ENCODE measurements at places on chromosomes 11 and 22.
A peak's percentile ranks its signal among the peaks of the same experiment; 100 is the strongest.

DNA sequence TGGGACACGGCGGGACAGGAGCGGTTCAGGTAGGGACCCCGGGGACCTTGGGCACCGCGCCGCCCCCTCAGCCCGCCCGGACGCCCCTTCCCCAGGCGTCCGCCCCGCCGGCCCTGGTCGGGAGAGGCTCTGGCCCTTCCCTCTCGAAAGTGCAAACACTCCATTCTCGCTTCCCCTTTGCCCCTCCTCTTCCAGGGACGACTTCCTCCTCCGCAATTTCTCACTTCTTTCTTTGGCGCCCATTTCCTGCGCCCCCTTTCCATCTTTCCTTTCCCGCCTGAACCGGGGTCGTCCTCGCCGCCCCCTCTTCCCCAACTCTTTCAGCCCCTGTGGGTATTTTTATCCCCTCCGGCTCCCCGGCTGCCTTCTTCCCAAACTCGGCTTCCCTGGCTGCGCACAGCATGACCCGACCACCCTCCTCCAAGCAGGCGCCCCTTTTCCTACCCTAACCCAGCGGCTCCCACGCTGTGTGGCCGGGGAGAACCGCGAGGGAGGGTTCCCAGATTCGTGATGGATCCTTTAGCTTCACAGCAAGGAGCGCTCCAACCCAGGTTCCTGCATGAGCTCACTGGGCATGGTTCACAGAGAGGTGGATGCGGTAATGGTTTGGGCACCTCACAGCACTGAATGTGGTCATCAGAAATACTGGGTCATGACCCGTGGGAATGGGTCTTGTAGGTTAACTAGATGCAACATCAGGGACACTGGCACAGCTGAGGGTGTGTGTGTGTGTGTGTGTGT is 689 bp downstream of the RAB39A start:
- peak; percentile 45 for DNase-seq

- no peak for DNase-seq
Observed at GRCh38 chr22:26671317-26672059, 14.1 kb downstream of the MIAT start.

GRCh38 chr11:7506243-7506642 is 7.6 kb upstream of the PPFIBP2 start:
- DNase-seq = no peak

- DNase-seq = no peak
Observed at GRCh38 chr11:30830681-30831080, 244.5 kb upstream of the MPPED2 start.

- DNase-seq = no peak
Observed at GRCh38 chr11:88484873-88485621, 147.5 kb upstream of the CTSC start.

GRCh38 chr11:131522851-131523250 is 152.4 kb downstream of the NTM start:
- DNase-seq = no peak

GRCh38 chr11:102229510-102230123 is 87.7 kb upstream of the BIRC3 start:
- no peak for DNase-seq

- DNase-seq = peak; percentile 57
Observed at GRCh38 chr11:46529095-46529905, 64.5 kb downstream of the AMBRA1 start.

DNA sequence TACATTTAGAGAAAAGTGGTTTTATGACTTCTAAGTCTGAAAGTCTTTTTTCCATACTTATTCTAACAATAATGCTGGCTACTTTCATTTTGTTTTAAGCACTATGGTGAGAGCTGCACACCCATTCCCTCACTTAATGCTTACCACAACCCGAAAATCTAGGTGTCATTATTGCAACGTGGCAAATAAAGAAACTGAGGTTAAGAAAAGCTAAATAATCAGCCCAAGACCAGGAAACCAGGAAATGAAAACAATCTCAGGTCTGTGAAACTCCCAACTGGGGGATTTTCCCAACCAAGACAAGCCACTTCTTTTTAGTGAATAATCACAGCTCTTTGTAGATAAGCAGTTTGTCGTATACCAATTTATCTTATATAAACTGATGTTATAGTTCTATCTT is 126.3 kb downstream of the SLC1A2 start:
- no peak for DNase-seq

GRCh38 chr11:83361831-83362230 is 75.7 kb upstream of the CCDC90B start:
- no peak for DNase-seq

DNA sequence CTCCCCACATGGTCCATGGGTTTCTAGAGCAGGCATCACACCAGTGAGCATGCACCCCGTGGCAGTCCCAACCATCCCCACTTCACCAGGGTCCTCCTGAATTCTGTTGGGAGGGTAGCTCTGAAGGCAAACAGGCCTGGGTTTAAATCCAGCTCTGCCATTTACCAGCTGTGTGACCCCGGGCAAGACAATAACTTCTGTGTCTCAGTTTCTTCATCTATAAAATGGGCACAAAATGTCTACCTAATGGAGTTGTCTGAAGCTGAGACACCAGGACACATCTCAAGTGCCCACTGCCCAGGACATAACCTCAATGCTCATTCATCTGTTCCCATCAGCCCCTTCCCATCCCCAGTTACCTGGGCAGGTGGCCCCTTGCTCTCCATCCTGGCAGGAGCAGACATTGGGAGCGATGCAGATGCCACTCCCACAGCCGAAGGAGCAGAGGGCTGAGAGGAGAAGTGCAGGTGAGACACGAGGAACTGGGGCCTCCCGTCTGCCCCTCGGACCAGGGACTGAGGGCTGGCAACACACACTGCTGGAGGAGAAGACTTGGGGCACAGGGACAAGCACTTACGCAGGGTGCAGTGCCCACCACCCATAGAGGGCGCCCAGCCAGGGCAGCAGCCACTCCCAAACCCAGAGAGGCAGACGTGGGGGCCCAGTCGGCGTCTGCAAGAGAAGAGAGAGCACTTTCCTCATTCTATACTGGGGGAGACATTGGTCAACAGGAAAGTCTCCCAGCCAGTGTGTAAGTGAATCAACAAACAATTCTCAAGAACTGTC is 4.0 kb downstream of the VWCE start:
- no peak for DNase-seq

GRCh38 chr11:83285151-83285770 is 906 bp downstream of the CCDC90B start:
- no peak for DNase-seq

DNA sequence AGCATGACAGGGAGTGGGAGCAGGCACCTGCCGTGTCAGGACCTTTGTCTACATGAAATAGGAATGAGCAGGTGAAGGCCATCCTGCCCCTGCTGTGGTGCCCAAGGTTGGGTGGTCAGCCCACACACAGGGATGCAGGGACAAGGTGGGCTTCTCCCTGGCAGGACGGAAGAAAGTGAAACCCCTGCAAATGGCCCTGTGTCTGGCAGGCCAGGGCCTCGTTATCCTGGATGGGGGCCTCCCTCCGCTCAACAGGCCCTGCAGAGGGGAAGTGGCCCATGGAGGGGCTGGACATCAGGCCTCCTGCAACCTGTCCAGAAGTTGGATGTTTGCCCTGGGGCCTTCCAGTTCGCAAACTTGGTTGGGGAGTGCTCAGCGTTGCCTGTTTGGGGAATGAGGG is 14.9 kb downstream of the TOB2 start:
- no peak for DNase-seq

DNA sequence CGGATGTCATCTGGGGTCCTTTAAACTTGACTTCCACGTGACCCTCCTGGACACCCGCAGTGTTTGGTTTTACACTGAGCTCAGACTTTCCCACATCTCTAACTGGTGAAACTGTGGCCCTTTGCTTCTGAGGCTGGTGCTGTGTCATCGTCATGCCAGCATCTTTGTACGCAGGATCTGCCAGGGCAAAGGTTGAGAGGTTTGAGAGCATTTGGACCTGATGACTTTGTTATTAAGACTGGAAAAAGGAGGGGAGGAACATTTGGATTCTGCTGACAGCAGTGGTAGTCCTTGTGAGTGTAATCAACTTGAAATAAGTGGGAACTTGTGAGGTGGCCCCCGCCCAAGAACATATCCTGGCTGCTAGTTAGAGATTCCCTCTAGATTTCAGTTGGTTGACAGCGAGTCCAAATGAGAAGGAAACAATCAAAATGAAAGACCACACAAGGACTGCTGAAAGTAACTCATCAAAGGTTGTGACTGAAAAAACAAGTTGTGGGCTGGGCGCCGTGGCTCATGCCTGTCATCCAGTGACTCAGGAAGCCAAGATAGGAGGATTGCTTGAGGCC is 102.5 kb downstream of the KIAA1671 start:
- no peak for DNase-seq

DNA sequence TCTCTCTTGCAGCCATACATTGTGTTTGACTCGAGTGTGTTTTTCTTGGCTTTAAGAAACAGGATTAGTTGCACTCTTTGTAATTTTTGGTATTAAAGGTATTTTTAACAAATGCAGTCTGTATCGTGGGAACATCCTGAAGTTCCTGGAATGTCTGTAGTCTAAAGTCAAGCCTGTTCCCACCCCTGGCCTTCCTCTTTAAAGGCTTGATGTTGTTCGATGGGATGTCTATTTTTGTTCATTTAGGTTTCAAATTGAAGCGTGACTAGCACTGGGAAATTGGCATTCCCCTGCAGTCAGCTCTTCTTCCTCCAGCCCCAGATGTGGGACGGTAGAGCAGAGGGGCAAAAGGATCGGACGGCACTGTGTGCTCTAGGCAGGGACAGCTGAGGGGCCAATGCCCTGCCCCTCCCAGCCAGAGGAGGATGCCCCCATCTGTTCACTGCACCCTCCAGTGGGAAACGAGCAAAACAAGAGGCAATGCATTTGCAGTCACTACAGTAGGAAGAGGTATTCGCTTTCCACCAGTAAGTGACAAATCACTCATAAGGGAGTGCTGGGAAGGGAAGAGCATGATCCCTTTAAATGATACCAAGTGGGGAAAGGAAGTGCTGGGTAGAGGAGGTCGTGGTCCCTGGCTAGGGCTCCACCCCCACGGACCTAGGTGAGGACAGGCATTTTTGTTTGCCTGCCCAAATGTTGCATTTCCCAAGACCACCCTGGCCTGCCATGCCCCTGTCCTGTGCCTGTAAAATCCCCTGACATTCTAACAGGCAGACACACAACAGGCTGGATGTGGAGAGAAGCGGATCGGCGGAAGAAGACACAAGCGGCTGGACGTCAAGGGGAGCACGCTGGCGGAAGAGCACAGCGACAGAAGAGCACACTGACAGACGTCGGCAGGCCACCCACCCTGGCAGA is 47.4 kb upstream of the SEPTIN5 start:
- DNase-seq = no peak

DNA sequence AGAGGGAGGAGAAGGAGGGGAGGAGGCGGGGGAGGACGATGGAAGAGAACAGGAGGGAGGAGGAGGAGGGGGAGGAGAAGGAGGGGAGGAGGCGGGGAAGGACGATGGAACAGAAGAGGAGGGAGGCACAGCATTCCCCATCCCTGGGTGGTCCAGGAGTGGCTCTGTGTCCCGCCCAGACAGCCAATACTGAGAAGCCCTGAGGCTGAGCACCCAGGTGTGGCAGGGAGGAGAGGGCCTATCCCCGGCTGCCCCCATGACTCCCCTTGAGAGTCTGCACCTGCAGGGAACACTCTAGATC is 717 bp downstream of the MRGPRE start:
- DNase-seq = no peak

GRCh38 chr11:10878408-10879214 is 20.8 kb upstream of the ZBED5 start:
- no peak for DNase-seq

- no peak for DNase-seq
Observed at GRCh38 chr22:48333816-48334735, 1493.6 kb downstream of the BRD1 start.

- DNase-seq = no peak
Observed at GRCh38 chr11:79906164-79906563, 465.3 kb upstream of the TENM4 start.

GRCh38 chr11:105490333-105490732 is 119.5 kb upstream of the GRIA4 start:
- no peak for DNase-seq

DNA sequence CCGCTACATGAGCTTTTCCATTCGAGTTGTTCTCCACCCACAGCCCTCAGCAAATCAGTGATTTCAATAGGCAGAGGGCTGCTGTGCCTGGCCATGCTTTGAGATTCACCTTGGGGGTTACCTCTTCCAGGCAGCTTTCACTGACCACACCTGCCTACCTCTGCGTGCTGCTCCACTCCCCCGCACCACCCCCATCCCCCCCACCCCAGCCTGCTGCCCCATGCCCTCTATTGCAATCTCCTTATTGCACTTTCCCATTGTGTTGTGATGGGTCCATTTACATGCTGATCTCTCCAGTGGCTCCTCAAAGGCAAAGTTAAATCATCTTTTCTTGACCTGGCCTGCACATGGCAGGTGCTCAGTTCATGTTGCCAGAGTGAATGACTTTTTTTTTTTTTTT is 18.0 kb upstream of the POLA2 start:
- no peak for DNase-seq

DNA sequence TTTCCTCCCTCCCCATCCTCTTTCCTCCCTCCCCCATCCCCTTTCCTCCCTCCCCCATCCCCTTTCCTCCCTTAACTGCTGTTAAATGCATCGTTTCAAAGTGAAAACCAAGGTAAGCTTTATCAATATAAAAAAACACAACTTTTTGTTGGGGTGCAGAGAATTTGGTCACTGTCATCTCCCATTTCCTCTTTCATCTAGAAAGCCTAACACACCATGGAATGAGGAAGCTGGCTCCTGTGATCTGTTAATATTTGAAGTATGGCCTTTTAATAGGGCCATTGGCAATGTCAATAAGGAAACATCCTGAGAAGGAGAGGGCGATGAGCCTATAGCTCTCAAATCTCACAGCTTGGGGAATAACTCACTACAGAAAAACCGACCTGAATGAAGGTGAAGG is 7.0 kb downstream of the EXPH5 start:
- DNase-seq = no peak

- peak; percentile 19 for DNase-seq
Observed at GRCh38 chr11:124793466-124794278, 6.5 kb downstream of the MSANTD2 start.

DNA sequence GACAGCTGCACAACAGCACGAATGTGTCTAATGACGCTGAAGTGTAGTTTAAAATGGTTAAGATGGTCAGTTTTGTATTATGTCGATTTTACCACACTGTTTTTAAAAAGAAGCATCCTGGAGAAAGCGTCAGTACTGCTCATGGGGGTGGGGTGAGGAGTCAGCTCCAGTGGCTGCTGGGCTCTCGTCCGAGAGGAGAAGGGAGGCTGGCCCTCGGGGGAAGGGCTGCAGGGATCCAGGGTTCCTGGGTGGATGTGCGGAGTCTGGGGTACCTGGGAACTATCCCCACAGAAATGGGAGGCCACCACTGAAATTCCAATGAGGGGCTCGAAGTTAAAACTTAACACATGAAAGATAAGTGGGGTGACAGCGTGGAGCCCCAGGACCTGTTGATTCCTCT is 11.9 kb downstream of the C11orf21 start:
- no peak for DNase-seq

- no peak for DNase-seq
Observed at GRCh38 chr11:59706518-59707285, 6.9 kb downstream of the OR10V1 start.

GRCh38 chr11:78977009-78977408 is 402.3 kb upstream of the NARS2 start:
- DNase-seq = no peak

DNA sequence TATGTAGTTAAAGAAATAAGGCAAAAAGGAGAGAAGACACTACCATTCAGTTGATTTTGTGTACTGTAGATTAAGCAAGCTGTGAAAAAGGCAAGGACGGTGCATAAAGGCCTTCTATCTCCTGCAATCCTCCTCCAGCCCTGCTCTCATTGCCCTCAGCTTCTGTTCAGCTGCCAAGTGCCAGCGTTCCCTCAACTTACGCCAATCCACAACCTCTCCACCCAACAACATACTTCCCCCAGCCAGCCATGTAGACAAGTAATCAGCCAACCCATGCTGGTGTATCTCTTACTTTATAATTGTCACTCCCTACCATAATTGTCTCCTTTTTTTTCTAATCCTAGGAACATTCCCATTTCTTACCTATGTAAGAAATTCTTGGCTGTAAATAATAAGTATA is 30.1 kb upstream of the ANO5 start:
- DNase-seq = no peak

All from NCI-H1092 (cell line).